ENCODE measurements at places on chromosomes 6 and 20.

DNA sequence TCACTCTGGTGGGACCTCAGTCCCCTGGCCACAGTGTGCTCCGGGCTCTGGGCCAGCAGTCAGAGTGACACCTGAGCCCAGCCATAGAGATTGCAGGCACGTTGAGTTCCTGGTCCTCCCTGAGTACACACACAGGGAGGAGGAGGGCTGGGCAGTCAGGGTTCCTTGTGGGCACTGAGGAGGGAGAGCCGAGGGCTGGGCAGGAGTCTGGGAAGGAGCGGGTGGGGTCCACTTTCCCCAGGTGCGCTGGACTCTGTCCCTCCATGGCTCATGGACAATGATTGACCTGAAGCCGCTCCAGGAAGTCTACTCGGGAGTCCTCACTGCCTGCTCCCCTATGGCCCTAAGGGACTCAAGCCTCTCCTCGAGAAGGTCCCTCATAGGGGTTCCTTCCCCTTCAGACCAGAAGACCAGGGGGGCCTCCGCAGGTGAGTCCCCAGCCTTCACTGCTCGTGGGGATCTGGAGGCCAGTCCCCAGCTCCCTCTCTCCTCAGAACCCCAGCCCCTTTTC, 1.1 kb downstream of the SLC44A4 start:
- no peak for DNase-seq

- DNase-seq, result no peak
Measured at GRCh38 chr6:111549168-111549567, 56.5 kb downstream of the TRAF3IP2 start.

DNA sequence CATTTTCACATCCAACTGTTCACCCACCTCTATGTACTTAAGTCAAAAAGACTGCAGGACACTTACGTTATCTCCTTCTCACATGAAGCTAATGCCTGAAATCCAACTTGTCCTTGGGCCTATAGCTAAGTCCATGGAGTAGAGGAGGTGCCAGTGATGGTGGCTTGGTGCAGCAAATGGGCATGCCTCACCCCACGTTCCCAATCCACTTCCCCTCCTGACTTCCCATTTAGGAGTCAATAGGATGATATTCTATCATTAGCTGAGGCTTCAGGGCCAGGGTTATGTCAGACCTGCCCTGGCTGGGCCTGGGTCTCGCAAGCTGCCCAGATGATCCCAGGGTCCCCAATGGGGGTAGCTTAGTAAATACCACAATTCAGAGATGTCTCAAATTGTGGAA, 410.4 kb downstream of the MAFB start:
- DNase-seq, result no peak

DNA sequence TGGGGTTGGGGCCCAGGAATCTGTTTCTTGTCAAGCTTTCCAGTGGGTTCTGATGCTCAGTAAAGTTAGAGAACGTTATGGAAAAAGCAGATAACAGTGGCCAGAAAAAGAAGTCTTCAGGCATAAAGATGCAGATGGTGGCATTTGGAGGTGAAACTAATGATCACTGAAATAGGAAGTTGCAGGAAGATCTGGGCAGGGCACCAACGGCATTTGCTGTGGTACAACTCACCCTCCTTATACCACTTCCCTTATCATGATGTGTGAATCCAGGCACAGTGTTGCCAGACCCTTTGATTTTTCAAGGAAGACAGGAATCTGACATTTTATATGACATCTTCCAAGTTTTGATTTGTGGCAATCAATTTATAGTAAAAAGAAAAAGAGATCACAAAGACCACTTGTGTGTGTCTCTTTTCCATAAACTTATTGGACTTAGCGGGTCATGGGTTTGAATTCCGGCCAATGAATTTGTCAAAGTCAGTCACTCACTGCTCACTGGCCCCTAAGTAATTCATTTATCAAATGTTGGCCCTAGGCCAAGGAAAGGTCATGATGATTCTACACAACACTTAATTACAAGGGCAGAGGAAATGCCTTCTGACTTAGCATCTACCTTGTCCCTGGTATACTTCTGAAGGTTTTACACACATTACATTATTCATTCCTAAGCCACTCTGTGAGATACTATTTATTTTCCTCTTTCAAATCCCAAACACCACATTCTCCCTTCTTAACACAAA, 37.6 kb downstream of the LAMP5 start:
- no peak for DNase-seq

- no peak for DNase-seq
Measured at GRCh38 chr6:81909981-81910900, 157.8 kb upstream of the TENT5A start.

- DNase-seq, result no peak
Measured at GRCh38 chr6:159416891-159417560, 247.8 kb downstream of the FNDC1 start.

- DNase-seq, result no peak
Measured at GRCh38 chr6:157813750-157814455, 9.1 kb upstream of the SNX9 start.
